ENCODE measurements at places on chromosomes 4 and X.

GRCh38 chr4:182093431-182093831 lies 149.8 kb upstream of the TENM3 start:
- DNase-seq: no peak

GRCh38 chr4:145786830-145787229 lies 106.9 kb downstream of the C4orf51 start:
- no peak for DNase-seq

- DNase-seq: no peak
Observed at GRCh38 chr4:1360423-1361283, 13.6 kb downstream of the UVSSA start.

DNA sequence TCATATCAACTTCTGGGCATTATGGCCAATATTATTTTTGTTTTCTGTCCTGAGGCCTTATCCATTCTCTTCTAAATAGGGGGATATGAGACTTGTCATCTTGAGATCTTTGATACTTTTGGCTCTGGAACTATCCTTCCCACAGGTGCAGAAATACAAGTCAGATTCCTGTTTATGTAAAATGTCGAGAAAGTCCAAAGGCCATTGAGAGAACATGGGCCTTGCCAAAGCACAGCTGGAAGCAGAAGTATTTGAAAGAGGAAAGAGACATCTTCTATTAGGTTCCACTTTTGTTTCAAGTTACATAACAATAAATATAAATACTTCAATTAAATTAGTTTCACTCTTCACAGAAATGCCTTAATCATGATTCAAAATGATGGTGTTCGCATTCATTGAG lies 20.8 kb upstream of the PRSS48 start:
- no peak for DNase-seq

GRCh38 chrX:97026406-97026805 lies 142.7 kb downstream of the RPA4 start:
- no peak for DNase-seq

DNA sequence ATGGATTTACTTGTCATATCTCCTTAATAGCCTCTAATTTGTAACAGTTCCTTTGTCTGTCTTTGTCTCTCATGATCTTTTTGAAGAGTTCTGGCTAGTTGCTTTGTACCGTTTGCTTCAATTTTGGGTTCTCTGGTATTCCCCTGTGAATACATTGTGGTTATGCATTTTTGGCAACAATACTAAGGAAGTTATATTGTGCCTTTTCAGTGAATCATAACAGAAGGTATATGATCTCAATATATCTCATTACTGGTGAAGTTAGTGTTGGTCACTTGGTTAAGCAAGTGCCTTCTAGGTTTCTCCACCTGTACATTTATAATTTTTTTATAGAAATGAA lies 48.6 kb downstream of the DCLK2 start:
- DNase-seq: no peak

GRCh38 chr4:38861791-38862190 lies 5.2 kb upstream of the TLR6 start:
- DNase-seq: no peak

- DNase-seq: no peak
Observed at GRCh38 chrX:9532349-9532748, 67.5 kb downstream of the TBL1X start.

- no peak for DNase-seq
Observed at GRCh38 chrX:25067271-25068172, 51.8 kb upstream of the ARX start.

All from activated effector memory CD4-positive, alpha-beta T cell treated with anti-CD3 and anti-CD28 coated beads, Interleukin-2, amount 50 U/mL, for 16 hours (primary cell).